ENCODE measurements at places on chromosomes 11 and 22.

DNA sequence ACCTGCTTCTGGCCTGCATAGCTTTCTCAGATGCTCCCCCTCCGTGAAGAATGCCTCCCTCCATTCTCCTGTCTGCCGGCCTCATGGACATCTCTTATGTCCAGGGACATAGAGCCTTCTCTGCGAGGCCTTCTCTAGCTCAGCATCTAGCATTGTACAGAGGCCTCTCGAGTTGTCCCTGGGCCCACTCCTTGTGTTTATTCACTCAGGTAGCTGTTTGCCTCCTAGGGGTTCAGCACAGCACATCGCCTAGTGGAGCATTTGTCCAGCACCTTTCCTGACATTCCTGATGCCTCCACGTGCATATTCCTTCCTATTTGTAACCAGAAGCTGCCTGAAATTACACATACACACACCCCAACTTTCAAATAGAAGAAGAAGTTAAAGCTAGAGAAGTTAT is 101.3 kb downstream of the TBC1D22A start:
- DNase-seq: no peak

- DNase-seq: no peak
These were observed at the start of gene C22orf31 for GRCh38 chr22:29061773-29062172. Gene C22orf31 (minus strand): TSS chr22:29061831. CDS start chr22:29061792, 39 bp downstream.

DNA sequence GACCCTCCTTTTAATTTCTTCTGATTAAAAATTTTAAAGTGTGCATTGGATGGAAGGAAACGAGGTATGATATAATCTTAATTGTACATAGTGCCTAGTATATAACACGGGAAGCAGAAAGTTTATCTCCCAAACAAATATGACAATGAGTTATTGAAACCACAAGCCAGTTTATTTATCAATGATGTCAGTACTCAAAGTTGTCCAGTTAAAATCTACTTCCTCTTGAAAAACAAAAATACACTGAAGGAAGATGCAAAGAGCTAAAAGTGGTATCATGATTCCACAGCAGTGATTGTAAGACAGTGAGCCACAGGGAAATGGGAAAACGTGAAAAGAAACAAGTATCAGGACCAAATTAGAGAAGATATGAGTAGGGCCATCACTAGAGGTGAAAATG is 18.8 kb upstream of the OR5B21 start:
- DNase-seq: no peak

- DNase-seq: no peak
These were observed 70.6 kb upstream of the MPEG1 start for GRCh38 chr11:59283311-59283710.

DNA sequence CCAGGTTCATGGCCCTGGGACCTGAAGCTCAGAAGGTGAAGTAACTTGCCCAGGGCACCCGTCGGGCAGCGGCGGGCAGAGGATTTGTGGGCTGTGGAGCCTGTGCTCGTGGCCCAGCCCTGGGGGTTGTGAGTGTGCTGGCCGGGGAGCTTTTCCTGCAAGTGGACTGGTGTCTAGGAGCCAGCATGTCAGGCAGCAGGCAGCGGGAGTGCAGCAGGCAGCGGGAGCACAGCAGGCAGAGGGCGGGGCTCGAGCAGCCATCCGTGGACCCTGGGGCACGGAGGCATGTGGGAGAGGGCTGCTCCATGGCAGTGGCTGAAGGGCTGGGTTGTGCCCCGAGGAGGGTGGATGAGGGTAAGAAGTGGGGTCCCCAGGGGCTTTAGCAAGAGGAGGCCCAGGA is 72.7 kb upstream of the PPP6R3 start:
- DNase-seq: no peak

- no peak for DNase-seq
These were observed 11.7 kb upstream of the SLC43A3 start for GRCh38 chr11:57438345-57439285.

DNA sequence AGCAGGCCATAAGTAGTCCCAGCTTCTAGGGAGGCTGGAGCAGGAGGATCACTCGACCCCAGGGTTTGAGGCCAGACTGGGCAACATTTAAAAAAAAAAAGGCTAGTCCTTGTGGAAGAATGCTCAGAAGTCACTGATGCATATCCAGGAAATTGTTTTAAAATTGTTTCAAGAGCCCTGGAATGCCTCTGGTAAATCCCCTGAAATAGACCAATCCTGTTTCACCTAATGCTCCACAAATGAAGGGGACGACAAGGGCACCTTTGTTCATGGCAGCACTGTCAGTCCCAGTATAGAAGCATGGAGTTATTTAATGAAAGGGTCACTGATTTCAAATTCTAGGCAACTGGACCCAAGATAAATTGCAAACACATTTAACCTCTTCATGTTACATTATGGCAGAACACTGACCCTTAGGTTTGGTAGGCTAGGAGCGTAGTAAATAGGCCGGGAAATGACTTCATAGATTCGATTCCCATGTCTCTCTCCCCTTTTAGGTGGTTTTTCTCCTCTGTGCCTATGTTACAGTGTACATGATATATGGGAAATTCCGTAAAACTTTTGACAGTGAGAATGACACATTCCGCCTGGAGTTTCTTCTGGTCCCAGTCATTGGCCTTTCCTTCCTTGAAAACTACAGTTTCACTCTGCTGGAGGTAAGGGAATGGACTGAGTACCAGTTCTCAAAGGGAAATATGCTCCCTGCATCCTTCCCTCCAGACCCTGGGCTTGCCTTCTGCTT is 11.4 kb downstream of the KDELR3 start:
- DNase-seq: no peak

DNA sequence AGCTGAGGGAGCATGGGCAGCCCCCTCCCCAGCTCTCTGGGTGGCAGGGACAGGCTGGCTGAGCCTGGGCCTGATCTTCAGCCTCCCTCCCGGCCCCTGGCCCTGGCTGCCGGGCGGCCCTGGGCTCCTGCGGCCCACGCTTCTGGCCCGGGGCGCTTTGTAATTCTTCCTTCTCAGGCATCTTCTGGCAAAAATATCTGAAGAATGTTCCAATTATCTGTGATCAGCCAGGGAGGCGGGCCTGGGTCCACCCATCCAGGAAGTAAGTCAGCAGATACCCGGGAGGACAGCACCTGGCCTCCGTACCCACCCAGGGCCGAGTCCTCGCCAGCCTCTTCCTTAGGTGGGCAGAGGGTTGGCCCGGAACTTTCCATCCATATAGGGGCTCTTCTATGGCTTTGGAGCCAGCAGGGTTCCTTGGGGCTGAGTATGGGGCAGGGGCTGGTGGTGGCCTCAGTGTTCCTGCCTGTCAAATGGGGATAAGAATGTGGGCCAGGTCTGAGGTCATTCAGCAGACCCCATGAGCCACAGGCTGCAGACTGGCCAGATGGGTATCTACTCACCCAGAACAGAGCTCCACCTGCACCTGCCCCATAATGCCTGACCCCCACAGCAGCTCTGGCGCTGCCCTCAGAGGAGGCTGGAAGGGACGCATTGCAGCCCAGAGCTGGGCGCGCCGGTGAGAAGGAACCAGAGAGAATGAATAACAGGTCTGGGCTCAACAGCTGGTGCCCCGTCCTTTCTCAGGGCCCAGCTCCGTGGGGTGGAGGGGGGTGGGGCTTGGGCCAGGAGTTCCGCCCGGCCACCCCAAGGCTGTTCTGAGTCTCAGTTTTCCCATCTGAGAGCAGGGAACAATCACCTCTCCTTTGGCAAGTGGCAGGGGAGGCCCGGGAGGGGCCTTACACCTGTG is 16.2 kb downstream of the WNT7B start:
- no peak for DNase-seq

Measured in AML-193 (cell line).